ENCODE measurements at places on chromosomes 12 and 14.

DNA sequence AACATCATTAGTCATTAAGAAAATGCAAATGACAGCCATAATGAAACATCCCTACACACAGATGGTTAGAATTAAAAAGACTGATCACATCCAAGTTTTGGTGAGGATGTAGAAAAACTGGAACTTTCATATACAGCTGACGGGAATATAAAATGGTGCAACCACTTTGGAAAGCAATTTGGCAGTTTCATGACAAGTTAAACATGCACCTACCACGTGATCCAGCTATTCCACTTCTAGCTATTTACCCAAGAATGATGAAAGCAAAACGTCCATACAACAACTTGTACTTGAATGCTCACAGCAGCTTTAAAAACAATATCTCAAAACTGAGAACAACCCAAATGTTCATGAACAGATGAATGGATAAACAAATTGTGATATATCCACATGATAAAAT lies 77.9 kb upstream of the AVPR1A start:
- no peak for DNase-seq

- DNase-seq, result no peak
Observed at GRCh38 chr12:16189849-16190248, 87.6 kb downstream of the SLC15A5 start.

- DNase-seq, result no peak
Observed at GRCh38 chr14:72141084-72141483, 208.9 kb downstream of the RGS6 start.

- no peak for DNase-seq
Observed at GRCh38 chr14:77709412-77709811, 1.5 kb downstream of the SLIRP start.

GRCh38 chr12:61365001-61365400 lies 895.2 kb upstream of the USP15 start:
- no peak for DNase-seq

DNA sequence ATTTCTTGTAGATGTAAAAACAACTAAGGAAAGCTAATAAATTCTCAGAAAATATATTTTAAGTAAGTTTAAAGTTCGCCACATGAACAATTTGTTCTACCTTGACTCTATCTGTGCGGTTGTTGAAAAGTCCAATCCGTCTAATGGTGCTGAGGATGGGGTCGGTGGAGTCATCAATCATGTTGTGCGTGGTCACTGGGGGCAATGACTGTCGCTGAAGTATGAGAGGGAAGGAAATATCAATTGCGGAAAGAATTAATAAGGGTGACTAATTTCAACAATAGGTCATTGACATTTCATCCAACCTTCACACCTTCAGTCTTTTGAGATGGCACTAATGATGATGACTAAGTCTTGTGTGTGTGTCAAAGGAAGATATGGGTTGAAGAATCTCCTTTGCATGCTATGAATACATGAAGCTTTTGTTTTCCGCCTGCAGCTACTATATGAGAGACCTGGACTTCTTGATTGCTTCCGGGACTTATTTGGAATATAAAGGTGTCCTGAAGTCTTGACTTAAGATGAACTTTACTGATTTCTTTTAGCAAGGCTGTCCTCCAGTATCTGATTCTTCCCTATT lies 32.1 kb downstream of the SPX start:
- no peak for DNase-seq

DNA sequence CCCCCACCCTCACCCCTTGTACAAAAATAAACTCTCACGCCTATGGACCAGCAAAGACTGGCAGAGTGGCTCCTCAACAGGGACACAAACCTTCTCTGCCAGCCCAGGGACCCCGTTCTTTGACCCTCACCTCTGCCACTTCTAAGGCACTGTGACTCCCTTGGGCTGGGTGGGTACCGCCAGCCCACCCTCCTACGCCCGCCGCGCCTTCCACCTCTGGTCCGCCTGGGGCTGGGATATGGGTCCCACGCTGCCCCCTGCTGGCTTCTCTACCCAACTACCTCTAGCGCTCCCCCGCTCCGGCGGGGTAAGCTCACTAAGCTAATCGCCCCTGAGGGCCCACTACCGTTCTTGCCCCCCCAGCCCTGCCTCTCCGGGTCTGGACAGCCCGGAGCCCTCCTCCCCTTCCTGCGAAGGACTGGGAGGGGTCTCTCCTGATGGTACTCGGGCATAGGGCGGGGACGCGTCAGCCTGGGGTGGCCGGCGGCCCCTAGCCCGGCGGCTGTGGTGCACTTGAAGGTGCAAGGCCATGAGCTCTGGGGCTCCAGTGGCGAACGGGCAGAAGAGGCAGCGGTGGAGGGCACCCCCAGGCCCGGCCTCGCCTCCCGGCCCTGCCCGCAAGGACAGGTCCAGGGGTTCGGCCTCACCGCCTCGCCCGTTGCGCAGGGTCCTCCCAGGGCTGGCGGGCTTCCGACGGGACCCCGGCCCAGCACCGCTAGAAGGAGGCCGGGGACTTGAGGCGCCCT lies 8.1 kb downstream of the ZNF219 start:
- no peak for DNase-seq

DNA sequence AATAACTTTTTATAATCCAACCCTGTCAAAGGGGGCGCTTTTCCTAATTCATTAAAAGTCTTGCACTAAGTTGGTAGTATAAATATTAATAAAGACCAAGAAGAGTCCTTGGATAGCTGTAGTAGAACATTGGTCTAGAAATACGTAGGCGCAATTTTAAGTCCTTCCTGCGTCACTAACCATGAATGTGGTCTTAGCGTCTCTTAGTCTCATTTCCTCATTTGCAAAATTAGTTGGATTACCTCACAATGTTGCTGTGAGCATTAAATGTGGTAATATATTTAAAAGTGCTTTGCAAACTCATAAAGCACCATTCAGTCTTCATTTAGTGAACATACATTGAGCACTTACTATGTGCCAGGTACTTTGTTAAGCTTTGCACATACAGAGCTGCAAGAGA lies 149.7 kb downstream of the AEBP2 start:
- DNase-seq, result no peak

GRCh38 chr12:125573271-125573670 lies 508.0 kb downstream of the AACS start:
- DNase-seq, result no peak

- no peak for DNase-seq
Observed at GRCh38 chr14:20687362-20688166, 1.0 kb upstream of the ANG start.

DNA sequence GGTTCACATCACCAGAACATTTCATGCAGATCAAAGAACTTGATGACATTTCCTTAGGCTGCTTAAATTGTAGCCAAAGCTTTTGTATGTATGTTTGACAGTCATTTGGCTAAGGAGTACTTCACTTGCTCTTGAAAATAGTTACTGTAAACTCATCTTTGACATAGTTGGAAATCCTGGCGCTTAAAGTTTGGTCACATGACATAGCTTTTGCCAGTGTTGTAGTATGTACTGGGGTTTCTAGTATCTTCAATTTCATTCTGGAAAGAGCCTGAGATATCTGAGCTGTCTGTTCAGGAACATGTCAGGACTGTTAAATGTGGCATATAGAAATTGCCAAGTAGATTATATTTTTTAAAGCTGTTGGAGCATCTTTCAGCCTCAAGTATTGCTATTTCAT lies 55.7 kb downstream of the WDR20 start:
- DNase-seq, result no peak

DNA sequence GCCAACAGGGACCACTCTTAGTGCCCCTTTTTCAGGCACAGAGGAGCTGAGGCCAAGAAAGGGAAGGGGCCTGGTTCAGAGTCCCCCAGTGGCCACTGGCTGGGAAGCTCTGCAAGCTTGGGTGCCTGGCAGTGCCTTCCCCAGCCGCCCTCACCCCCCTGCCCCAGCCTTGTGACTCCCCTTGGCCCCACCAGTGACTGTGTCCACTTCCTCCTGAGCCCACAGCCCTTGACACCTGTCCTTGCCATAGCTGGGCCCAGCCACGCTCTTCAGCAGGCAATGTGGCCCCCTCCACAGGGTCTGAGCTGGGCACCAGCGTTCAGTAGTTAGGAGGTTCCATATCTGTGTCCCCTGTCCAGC lies 19.0 kb upstream of the C14orf180 start:
- DNase-seq, result no peak

DNA sequence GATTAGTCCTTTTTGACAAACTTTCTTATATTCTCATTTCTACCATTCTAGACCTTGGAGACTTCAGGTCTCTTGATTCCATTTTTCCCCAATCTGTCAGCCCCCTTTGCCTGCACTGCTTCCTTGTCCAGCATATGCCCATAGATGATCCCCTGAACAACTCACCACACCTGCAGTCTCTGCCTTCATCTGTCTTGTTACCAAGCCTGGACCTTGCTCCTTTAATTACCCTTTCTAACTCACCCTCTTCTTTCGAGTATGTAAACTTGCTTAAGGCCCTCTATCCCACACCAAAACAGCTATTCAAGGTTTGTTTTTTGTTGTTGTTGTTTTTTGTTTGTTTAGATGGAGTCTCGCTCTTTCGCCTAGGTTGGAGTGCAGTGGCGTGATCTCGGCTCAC lies 9.6 kb downstream of the COX14 start:
- no peak for DNase-seq

DNA sequence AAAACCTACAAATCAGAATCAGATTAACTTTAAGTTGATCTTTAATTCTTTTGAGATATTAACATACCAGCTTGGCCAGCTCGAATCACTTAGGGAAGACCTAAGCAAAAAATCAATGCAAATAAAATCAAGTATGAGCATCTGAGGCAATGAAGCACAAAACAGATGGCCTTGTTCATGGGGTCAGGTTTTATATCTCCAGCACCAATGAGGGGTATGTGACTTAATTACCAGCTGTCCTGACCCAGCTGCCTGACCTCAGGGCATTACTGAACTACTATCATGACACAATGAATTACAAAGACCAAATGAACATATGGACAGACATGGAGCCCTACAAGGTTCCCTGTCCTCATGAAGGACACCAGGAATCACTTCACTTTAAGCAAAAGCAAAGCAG lies 70.5 kb downstream of the FGD6 start:
- DNase-seq, result no peak

DNA sequence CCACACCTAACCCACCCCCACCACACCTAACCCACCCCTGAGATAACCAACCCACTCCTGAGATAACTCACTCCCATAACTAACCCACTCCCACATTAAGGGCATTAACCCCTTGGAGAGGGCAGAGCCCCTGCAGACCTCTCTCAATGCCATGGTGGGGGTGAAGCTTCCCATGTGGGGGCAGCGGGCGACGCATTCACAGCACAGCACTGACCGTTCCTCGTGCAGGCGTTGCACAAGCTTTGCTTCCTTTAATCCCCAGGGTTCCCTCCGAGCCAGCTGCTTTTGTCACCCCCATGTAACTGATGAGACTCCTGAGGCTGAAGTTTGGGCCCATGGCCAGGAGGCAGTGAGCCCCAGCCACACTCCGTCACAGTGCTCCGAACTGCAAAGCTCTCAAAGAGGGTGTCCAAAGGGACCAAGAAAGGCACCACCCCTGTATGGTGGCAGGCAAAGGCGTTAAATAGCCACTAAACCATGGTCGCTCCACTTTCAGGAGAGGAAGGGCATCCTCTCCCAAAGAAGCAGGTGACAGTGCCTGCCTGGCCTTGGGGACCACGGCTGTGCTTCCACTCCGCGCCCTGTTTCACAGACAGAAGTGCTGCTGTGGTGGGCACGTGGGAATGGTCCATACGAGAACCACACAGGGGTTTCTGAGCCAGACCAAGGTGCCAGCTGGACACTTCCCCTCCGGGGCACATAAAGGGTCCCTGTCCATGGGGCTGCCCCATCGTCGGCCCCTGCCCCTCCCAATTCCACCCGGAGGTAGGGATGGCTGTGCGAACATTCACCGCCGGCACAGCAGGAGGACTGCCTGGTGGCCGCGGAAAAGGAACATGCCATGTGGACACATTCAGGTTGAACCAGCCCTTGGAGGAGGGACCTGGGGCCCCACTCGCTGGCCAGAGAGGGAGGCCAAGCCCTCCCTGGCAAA lies 28.3 kb downstream of the GALNT9 start:
- no peak for DNase-seq

GRCh38 chr12:90922145-90922627 lies 32.8 kb downstream of the CCER1 start:
- DNase-seq, result no peak

- DNase-seq, result no peak
Observed at GRCh38 chr12:53791735-53792326, 40.1 kb upstream of the CISTR start.

- DNase-seq, result peak; percentile 27
Observed at GRCh38 chr12:52650520-52651081, 1.4 kb downstream of the KRT2 start.

GRCh38 chr14:27546111-27546510 lies 948.3 kb upstream of the NOVA1 start:
- no peak for DNase-seq

DNA sequence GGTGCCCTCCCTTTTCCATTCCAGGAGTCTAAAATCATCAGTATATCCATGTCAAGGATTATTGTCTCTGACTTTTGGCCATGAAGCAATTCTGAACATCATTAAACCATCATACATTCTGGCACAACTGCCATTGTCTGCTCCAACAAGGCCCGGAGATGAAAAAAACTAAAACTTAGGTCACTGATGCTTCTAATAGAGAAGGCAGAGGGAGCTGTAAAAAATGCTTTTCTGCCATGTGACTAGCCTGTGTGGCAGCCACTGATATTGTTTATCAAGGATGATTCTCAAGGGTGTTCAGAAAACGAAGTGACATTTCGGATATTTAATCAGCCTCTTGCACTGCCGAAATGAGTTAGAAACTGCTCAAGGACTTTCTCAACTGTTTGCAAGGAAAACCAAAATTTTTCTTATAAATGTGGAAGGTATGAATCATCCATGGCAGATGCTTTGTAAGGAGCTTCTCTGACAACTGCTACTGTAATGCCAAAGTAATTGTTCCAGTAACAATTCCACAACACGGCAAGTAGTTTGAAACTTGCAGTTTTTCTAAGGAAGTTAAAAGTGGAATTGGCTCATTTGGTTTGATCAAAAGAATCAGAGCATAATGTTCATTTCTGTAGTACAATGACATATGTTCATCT lies 1076.5 kb upstream of the FLRT2 start:
- DNase-seq, result no peak

DNA sequence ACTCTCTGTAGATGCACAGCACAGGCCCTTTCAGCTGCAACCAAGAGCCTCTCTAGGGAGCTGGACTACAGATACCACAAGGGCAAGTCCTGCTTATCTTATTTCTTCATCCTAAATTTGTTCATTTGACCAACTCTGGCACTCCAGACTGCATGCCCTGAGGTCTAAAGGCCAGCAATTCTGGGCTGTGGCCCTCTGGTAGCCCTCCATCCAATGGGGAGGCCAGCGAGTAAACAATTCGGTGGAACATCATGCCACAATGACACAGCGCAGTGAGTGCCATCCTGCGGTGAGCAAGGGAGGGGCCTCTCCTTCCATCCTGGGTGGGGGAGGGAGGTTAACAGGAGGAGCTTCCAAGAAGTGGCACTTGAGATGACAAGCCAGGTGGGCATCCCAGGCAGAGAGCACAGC lies 652 bp upstream of the SELPLG start:
- no peak for DNase-seq

DNA sequence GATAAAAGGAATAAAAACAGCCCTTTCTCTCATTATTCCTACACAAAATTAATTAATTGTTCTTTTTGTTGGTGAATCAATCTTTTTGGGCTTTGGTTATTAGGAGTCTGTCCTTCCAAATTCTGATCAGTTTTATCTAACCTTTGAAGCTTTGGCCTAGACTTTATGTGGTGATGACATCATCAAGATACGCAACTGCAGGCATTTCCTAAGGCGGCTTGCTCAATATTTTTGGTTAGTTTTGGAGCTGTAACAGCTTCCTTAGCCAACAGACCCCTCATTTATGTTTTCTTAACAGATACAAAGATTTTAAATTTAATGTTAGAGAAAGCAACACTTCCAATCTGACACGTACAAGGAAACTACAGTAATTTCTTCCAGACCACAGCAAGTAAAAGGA lies 87.8 kb upstream of the PDE3A start:
- no peak for DNase-seq

All from uterus (tissue), 4 donors.